Cerebellum (tissue), 4 donors: ENCODE measurements at places on chromosomes 5 and 9.
A peak's percentile ranks its signal among the peaks of the same experiment; 100 is the strongest.

DNA sequence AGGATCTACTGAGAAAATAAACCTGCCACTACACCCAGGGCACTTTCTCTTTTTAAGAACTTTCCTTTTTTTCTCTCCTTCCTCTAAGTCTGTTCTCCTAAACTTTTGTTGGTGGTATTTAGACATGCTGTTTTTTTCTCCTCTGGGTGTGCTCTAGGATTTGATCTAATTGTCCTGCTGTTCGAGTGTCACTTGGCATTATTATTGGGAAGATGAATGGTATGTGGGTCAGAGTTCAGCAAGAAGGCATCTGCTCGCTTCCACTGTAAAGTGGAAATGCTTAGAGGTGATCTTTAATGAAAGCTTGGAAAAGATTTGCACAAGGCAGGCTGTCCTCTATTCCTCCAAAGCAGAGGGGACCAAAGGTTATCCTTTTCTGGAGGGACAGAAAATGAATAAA lies 1.3 kb upstream of the PLPPR1 start:
- no peak for DNase-seq

- DNase-seq: peak; percentile 70
Observed at GRCh38 chr5:80083101-80083890, 48.1 kb downstream of the THBS4 start.

DNA sequence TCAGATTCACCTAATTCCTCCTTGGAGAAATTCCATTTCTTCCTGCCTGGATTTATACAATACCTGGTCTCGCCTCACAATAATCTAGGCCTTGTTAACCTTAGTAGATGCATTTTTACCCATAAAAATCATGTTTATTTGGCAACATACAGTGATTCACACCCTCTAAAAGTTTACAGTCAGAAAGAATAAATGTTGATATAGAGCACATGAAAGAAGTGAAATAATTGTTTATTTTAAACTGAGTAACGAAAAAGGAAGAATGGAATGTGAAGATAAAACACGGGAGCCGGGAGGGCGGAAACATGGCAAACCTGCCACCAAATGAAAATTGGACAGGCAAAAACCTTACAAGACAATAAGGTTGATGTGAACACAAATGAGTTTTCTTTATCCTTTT lies 28.9 kb upstream of the KCNN2 start:
- DNase-seq: no peak

- DNase-seq: peak; percentile 40
Observed at GRCh38 chr9:127662617-127663016, 44.2 kb upstream of the CFAP157 start.

DNA sequence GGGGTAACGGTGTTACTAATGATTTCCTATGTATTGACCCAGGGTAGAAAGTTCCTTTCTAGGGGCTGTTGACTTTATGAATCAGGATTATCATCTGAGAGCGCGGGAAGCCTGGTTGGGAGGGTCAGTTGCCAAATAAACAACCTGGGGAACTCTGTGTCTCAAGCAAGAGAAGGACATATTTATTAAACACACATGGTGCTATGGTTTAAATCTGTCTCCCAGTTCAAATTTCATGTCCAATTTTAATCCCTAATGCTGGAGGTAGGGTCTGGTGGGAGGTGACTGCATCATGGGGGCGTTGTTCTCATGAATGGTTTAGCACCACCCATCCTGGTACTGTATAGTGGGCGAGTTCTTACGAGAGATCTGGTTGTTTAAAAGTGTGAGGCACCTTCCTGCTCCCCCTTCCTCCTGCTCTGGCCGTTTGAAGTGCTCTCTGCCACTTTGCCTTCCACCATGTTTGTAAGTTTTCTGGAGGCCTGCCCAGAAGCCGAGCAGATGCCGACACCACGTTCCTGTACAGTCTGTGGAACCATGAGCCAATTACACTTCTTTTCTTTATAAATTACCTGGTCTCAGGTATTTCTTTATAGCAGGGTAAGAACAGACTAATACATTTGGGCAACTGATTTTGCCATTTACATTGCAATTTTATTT lies 19.7 kb upstream of the GAS1 start:
- DNase-seq: no peak

GRCh38 chr5:148961261-148962199 lies 101.3 kb downstream of the SH3TC2 start:
- DNase-seq: no peak

DNA sequence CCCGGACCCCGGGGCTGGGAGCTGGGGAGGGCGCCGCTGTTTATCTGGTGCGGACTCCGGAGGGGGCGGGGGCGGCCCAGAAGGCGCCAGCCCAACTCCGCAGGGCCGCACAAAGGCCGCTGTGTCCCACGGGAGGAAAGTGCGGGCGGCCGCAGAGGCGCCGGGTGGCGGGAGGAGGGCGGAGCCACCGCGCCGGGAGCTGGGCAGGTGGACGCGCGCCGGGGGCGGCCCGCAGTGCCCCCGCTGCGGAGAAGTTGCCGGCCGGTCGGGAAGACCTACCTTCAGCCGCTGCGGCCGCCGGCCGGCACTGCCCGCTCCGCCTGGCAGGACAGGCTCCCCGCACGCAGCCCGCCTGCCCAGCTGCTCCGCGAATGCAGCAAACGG lies 43.6 kb downstream of the NACC2 start:
- DNase-seq: no peak

DNA sequence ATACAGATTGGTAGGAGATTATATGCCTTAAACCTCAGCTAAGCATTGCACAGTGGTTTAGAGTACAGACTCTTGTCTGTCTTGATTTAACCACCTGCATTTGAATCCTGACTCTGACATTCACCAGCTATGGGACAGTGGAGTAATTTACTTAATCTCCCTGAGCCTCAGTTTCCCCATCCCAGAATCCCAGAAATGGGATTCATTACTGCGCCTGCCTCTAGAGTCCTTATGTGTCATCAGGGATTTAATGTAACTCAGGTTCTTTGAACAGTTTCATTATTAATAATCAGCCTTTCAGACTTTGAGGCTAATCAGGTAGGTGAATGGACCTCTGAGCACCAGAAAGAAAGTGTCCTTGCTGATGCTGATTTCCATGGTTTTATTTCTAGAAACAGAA lies 149.1 kb downstream of the SMARCA2 start:
- DNase-seq: no peak

GRCh38 chr5:74430631-74431289 lies 209.8 kb downstream of the ENC1 start:
- no peak for DNase-seq

- DNase-seq: no peak
Observed at GRCh38 chr5:79181419-79182022, 54.4 kb upstream of the JMY start.

DNA sequence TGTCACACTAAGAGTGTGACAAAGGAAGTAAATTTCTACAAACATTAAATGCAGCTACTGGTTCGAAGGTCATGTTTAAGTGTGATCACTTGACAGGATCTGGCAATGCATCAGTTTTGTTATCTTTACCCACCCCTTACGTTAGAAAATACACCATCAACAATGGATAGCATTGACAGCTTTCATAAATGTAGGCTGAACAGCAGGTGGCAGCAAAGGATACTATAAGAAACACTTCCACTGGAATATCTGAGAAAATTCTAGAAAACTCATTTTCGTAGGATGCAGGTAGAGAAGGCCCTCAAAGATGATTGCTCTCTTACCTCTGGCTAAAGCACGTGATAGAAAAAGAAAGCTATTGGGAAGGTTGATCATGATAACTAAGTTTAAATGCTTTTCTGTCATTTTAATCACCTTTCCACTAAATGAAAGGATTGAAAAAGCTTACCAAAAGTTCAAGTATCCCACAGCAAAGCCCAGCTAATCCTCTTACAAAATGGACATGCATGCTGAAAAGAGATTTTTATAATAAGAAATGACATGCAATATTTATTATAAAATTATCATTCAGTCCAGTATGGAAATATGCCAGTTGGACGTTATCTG lies 292.5 kb downstream of the PARP8 start:
- DNase-seq: peak; percentile 20

- no peak for DNase-seq
Observed at GRCh38 chr5:128695791-128696530, 157.9 kb upstream of the FBN2 start.

- DNase-seq: no peak
Observed at GRCh38 chr5:159504857-159505304, 174.6 kb upstream of the IL12B start.

DNA sequence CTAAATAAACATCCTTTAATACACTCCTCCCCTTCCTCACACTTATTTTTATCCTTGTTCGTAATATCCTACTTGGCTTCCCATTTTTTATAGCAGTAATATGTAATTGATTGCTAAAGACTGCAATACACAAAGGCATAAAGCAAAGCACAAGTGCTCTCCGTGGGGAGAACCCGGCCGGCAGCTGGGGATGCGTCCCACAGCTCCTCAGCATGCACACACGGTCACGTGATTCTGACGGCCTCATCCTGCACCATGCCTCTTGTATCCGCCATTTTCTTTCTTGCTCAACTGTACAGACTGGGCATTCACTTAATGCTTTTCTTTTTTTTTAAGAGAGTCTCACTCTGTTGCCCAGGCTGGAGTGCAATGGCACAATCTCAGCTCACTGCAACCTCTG lies 2.8 kb downstream of the BRD3OS start:
- DNase-seq: no peak
